Mesenchymal stem cell (in vitro differentiated cells and primary cell): ENCODE measurements at places on chromosomes 1 and 21.

DNA sequence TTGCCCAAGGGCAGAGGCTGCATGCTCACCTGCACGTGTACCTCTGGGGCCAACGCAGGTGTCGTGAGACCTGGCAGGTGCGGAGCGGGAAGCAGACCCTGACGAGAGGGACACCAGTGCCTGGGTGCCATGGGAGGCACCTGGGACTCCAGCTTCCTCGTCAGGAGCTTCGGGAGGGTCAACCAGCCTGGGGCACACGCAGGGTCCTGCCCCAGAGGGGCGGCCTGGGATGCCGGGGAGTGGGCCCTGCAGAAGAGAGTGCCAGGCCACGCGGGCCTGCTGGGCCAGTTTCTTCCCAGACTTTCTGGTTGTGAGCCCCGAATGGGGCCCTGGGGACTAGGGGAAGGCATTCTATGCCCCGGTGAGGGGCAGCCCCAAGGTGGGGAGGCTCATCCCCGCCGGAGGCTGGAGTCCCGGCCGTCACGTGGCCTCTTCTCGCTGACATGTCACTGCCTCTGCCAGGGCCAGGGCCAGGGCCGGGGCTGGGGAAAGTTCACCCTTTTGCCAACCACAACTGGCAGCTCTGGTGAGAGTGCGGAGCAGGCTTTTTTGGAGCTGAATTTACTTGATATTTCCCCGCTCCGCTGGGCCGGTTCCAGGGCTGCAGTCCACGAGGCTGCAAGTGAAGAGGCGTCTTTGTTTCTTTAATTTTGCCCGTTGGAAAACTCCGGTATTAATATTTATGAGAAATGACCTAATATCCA lies 38.5 kb upstream of the ACTRT2 start:
- DNase-seq = no peak

- DNase-seq = peak; percentile 17
These were observed 3.7 kb downstream of the FASLG start for GRCh38 chr1:172662464-172663109.

DNA sequence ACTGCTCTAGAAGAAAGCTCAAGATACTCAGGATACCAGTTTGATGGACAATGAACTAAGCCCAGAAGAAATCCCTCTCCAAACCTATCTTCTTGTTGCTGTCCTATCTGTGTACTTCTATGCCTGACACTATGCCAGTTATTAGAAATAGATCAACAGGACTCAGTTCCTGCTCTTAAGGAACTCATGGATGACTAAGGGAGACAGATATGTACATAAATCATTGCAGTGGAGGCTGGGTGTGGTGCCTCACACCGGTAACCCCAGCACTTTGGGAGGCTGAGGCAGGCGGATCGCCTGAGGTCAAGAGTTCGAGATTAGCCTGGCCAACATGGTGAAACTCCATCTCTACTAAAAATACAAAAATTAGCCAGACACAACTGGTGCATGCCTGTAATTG lies 42.4 kb upstream of the AK4 start:
- no peak for DNase-seq

DNA sequence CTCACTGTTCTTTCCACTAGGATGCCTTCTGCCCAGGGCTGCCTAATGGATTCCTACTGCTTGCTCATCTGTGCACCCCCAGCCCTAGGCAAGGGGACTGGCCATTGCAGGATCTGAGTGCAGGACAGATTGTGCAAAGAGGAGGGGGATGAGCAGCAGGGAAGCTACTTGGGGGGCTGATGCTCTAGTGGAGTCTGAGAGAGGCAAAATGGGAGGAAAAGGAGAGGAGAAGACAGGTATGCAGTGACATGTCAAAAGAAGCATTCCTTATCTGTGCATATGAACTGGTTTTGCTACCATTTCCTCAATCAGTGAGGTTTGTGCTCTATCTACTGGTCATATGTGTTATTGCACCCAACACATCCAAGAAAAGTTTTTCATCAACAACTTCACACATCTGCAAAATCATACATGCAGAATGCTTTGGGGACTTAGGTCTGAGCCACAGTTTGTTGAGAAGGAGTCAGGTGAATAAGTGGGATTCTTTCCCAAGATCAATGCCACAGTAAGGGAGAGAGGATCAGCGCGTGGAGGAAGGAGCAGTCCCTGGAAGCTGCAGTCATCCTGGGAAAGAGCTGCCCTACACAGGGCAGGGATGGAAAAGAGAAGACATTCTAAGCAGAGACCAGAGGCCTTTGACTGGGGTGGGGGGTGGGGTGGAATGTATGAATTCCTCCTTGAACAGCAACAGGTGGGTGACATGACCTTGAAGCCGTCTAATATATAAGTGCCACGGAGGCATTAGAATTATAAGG lies 14.4 kb downstream of the SLC5A9 start:
- DNase-seq = peak; percentile 6

- DNase-seq = no peak
These were observed 986 bp downstream of the TCEANC2 start for GRCh38 chr1:54054438-54054749.

GRCh38 chr21:21196087-21196486 lies 197.9 kb downstream of the NCAM2 start:
- DNase-seq = no peak

- peak; percentile 84 for DNase-seq
These were observed 5.5 kb downstream of the AZIN2 start for GRCh38 chr1:33086384-33086850.

DNA sequence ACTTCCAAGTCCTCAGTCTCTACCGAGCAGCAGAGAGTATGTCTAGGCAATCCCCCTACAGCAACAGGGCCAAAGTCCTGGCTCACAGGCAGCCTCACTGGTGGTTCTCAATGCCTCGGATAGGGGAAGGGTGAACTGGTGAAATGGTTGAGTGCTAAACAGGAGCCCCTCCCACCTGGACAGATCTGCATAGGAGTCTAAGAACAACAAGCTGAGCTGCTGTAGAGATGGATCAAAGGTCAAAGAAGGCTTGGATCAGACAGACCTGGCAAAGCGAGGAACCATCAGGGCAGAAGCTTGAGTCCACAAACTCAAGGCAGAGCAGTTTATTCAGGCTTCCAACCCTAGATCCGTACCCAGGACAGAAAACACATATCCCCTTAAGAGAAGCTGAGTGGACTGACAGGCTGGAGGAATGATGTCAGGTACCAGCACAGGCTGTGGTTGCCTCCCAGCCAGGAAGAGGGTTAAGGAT lies 31.8 kb downstream of the RABIF start:
- DNase-seq = no peak
